ENCODE measurements at places on chromosomes 2 and 18. TPM values are rescaled to one million over a fixed set of nuclear protein-coding genes. Genes with fewer than 3 reads are reported as not detected.
A peak's percentile ranks its signal among the peaks of the same experiment; 100 is the strongest.

DNA sequence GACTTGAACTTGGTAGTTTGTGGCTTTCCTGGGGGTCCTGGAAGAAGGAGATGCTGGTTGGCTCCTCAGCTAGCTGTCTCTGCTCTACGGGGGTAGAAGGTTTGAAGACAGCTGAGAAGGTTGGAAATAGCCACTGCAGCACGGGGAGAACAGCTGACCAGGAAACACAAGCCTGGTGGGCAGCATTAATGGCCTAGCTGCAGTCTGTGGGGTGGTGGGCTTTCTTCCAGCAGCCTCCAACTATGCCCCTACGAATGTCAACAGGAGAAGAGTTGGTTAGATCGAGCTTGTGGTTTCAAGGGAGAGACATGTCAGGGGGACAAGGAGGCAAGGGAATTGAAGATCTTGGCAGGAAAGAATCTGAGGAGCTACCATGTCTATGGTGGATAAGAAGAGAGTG, 38.9 kb downstream of the PMAIP1 start:
- no peak overlapping the region for H3K4me3 ChIP-seq
- H3K27ac ChIP-seq, result no peak overlapping the region
- H3K4me1 ChIP-seq, result no peaks in the 10 kb centered on the region
- peaks cover 4% of the 10 kb centered on the region for H3K27me3 ChIP-seq
- H3K36me3 ChIP-seq, result no peaks in the 10 kb centered on the region

GRCh38 chr2:180991820-180992219, 11.4 kb downstream of the UBE2E3 start:
- H3K27me3 ChIP-seq, result no peaks in the 10 kb centered on the region
- H3K4me1 ChIP-seq, result peaks cover 8% of the 10 kb centered on the region
- H3K27ac ChIP-seq, result no peak overlapping the region
- H3K36me3 ChIP-seq, result peaks cover 29% of the 10 kb centered on the region
- no peak for DNase-seq

RTP5 gene
- not detected for total RNA-seq

- peak; percentile 45 for DNase-seq
- no peaks in the 10 kb centered on the region for H3K36me3 ChIP-seq
- H3K27ac ChIP-seq, result no peak overlapping the region
Observed at GRCh38 chr2:24493713-24494112, 2.7 kb downstream of the NCOA1 start.

DNA sequence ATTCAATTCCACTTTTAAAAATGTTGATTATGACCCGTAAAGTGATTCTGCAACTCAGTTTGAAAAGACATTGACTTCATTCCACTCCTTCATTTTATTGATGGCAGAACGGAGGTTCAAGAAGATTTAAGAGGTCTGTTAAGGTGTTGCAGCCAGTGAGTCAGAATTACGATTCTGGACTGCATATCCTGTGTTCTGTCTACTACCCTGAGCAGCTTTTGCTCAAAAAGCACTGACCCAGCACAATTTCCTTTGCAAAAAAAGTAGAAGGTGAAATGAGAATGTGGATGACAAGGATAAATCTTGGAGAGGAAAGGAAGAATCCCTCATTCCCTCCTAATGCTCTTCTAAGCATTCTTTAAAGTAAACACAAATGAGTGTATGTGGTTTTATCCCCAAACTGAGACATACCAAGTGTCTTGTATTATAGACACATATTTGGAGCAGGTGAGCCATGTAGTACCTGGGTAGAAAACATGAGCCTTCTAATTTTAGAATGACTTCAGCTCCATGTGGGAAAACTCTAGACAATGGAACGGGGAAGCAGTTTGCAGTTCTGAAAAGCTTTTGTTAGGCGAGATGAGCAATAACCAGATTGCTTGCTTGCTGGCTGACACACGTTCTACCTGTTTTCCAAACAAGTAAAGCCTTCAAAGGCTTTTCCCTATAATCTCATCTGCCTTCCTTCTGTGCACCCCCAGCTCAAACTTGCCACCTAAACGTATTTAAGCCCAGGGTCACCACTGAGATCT, 44.7 kb downstream of the TGFA start:
- no peak overlapping the region for H3K27ac ChIP-seq
- H3K4me3 ChIP-seq, result no peak overlapping the region
- no peaks in the 10 kb centered on the region for H3K36me3 ChIP-seq
- DNase-seq, result no peak
- no peaks in the 10 kb centered on the region for H3K4me1 ChIP-seq

- no peaks in the 10 kb centered on the region for H3K4me1 ChIP-seq
- H3K36me3 ChIP-seq, result no peaks in the 10 kb centered on the region
- H3K4me3 ChIP-seq, result no peak overlapping the region
- peaks cover 7% of the 10 kb centered on the region for H3K27me3 ChIP-seq
- H3K27ac ChIP-seq, result no peak overlapping the region
- peak; percentile 49 for DNase-seq
Observed at GRCh38 chr2:10242451-10242850, 60.3 kb upstream of the HPCAL1 start.

DNA sequence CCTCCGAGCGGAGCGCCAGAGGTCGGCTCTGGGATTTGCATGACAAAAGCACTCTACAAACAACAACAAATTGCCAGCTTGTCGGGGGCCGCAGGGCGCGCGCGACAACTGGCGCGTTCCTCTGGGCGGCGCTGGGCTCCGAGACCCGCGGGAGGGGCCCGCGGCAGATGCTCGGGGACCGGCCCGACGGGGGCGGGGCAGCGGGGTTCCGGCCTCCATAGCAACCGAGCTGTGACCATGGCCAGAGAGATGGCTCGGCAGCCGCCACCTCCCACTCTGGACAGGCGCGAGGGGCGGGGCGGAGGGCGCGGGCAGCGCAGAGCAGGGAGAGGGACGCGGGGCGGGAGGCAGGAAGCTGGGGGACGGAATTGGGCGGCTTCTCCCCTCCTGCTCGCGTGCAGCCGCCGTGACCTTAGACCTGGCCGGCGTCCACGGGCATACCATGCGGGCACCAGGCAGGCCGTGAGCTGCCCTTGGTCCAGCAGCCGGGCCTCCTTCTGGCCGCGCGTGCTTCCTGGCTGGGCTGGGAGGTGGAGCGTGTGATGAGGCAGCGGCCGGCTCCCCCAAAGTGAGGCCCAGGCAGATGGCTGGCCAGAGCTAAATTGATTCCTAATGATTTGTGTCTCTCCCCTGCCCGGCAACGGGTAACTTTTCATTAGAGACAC, 171.5 kb downstream of the CELF4 start:
- H3K27ac ChIP-seq, result peak overlapping the region; percentile 63
- DNase-seq, result peak; percentile 98
- peak overlapping the region; percentile 68 for H3K4me3 ChIP-seq

- no peak overlapping the region for H3K4me3 ChIP-seq
- peak overlapping the region; percentile 21 for H3K27ac ChIP-seq
- no peak for DNase-seq
Observed at GRCh38 chr2:196597531-196597930, 42.0 kb upstream of the CCDC150 start.

GPR45 gene
- not detected for total RNA-seq

SNORC gene
- total RNA-seq, result 0.72 TPM

SCYGR6 gene
- not detected for total RNA-seq

GRCh38 chr2:62450716-62451191, 55.2 kb downstream of the TMEM17 start:
- peaks cover 3% of the 10 kb centered on the region for H3K27me3 ChIP-seq
- no peak overlapping the region for H3K4me3 ChIP-seq
- H3K27ac ChIP-seq, result no peak overlapping the region
- no peak for DNase-seq
- no peaks in the 10 kb centered on the region for H3K4me1 ChIP-seq

Measured in osteoblast (primary cell).